Eye (tissue), 1 donor: ENCODE measurements at places on chromosomes 4 and X.
A peak's percentile ranks its signal among the peaks of the same experiment; 100 is the strongest.

DNA sequence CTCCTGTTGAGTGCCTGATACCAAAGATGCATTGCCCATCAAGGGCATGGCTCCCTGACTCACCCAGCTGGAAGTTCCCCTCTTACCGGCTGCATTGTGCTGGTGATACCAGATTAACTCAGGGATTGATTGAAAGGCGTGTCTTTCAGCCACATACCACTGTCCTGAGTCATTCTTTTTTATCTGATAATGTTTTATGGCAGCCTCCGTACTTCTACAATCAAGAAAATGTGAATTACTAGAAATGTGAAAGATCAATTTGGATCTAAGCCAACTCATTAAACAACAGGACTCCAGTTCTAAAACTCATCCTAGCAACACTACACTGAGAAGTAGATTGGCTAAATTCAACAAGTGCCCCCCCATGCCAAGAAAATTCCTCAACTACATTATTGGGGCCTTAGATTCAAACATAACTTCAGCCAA lies 40.0 kb downstream of the TXK start:
- DNase-seq = no peak

DNA sequence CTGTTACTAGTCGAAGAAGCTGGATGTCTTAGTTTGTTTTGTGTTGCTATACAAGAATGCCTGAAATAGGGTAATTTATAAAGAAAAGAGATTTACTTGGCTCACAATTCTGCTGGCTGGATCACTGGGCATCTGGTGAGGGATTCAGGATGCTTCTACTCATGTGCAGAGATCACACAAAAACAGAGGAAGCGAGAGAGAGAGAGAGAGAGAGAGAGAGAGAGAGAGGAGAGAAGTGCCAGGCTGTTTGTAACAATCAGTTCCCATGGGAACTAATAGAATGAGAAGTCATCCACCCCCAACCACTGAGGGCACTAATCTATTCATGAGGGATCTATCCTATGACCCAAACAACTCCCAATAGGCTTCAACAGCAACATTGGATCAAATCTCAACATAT lies 66.2 kb upstream of the FAM9A start:
- no peak for DNase-seq

DNA sequence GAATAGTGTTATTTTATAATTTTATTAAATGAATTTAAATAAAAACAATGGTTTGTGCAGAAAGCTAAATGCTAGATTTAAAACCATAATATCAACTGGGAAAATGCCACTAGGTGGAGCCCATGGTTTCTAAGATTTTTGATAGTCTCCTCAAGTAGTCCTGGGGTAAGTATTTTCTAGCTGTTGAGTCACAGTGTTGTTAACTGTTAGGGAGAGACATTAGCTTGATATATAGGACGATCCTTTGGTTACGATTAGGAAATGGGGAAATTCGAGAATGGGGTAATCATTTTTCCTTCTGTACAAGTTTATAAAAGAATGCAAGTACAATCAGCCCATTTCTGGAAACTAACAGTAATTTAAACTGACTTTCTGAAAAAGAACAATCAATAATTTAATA lies 378.4 kb downstream of the ANKRD50 start:
- peak; percentile 86 for DNase-seq

DNA sequence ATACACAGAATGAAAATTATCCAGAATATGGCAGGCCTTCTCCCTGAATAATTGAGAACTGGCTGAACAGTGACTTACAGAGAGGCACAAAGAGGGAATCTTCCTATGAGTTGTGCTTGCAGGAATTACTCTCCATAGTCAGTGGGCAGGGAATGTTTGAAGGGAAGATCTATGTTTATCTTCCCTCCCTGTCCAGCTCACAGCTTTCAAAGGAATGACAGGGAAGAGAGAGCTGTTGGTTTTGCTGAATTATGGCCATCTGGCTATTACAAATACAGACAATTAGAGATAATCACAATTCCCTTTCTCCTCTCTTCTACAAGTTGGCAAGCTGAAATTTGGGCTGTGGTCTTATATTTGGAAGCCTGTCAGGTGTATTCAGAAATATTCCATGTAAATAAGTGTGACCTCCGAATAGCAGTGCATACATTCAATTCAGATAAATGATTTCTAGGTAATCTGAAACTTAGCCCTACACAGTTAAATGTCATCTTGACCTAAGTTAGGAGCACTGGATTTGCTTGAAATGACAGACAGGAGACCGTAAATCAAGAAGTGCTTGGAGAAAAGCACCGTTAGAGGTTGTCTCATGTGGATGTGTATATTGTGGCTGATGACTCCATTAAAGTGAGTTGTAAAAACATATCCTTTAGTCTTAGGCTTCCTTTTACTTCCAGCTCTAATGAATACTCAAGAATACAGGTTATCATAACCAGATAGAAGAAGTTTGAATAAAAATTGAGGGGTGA lies 136.8 kb downstream of the C4orf33 start:
- DNase-seq = no peak

- peak; percentile 58 for DNase-seq
Measured at GRCh38 chrX:10619425-10620046, 849 bp downstream of the MID1 start.

DNA sequence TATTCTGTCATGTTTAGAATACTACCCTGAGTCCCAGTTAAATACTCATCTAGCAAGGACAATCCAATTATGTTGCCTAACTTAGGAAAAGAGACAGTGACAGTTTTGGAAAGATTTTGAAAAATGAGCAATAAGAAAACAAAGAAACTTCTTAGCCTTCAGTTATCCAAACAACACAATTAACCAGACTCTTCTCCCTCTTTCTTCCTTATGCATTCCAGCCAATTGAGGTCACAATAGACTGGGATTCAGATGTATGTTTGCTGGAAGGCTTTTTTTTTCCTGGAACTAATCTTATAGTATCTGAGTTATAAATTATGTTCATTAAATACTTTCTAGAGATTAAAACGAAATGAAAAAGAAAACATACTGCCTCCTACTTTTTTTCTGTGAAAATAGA lies 109.6 kb downstream of the GUCY2F start:
- peak; percentile 3 for DNase-seq

DNA sequence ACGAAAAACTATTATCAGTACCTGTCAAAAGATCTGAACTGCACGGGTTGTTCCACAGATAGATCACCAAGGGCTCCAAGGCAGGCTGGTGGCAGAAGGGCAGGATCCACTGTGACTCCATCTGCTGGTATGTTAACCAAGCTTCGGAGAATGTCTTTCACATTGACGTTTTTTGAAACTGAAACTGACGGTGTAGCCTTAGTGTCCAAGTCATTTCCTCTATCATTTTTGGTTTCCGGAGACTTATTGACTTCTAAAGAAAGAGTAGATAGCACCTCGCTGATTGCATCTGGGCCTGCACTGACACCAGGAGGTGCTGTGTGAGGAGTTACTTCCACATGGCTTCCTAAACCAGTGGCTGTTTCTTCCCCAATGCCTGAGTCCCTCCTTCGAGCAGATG lies 186.9 kb downstream of the LRBA start:
- no peak for DNase-seq

DNA sequence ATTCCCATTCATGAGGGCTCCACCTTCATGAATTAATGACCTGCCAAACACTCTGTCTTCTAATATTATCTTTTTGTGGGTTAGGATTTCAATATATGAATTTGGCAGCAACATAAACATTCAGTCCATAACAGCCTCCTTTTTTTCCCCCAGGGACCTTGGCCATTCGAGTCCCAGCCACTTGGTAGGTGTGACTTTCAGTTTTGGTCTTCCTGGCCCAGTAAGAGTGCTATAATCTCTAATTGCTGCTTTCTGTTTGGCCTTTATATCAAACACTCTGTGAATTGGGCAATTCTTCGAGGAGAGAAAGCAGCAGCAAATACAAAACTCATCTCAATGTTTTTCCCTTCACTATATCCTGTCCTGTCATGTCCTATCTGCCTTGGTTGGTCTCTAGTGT lies 12.4 kb upstream of the RADX start:
- no peak for DNase-seq

GRCh38 chr4:60201052-60201673 lies 999.0 kb upstream of the ADGRL3 start:
- DNase-seq = peak; percentile 90

DNA sequence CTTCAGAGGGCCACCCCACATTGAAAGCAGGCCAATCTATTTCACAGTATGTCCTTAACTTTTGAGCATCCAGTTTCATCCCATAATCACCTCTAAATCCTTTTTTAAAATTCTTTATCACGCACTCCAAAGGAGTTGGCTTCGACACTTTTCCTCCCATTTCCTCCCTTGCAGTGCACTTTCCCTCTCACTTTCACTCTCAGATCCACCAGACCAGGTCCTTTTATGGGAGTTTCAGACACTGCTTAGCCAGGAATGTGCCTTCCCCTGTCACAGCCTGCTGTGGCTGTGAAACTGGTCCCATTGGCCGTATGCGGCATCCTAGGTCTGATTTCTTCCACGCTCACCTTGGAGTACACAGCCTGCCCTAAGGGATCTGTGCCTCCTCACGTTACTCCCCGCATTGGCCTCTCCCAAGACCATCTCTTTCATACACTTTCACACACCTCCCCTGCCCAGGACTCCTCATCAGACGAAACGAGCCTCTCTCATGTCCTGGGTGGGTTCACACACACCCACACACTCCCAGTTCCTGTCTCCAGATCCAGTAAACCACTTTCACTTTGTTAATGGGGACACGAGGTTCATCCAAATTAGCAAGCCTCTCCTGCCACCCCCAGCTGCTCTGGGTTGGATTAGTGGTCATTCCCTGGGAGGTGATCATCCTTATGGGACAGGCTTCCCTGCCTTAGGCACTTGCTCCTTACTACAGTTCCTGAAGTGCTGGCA lies 10.0 kb upstream of the RHOXF2B start:
- DNase-seq = no peak

DNA sequence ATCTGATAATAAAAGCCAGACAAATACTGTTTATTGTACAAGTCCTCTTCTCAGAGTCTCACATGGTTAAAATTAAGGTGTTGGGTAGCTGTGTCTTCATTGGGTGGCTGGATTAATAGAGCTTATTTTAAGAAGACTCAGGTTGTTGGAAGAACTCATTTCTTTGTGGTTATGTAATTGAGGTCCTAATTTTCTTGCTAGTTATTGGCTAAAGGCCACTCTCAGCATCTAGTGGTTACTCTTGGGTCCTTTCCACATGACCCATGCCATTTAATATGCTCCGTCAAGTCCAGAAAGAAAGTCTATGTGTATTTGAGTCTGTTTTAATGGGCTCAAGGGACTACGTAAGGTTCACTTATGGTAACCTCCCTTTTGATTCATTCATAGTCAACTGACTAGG lies 1668.6 kb upstream of the AGA start:
- no peak for DNase-seq

DNA sequence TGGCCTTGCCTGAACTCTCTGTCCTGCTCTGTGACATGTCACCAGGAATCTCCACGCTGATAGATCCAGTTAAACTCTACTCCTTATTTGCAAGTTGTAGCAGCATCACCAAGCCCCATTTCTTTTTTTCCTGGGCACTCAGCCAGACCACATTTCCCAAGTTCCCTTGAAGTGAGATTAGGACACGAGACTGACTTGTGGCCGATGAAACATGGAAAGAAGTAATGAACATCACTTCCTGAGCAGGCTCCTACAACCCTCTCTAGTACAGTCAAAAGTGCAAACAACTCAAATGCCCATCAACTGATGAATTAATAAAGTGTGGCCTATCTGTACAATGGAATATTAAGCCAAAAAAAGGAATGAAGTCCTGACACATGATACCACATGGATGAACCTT lies 74.6 kb downstream of the MAP3K15 start:
- no peak for DNase-seq

DNA sequence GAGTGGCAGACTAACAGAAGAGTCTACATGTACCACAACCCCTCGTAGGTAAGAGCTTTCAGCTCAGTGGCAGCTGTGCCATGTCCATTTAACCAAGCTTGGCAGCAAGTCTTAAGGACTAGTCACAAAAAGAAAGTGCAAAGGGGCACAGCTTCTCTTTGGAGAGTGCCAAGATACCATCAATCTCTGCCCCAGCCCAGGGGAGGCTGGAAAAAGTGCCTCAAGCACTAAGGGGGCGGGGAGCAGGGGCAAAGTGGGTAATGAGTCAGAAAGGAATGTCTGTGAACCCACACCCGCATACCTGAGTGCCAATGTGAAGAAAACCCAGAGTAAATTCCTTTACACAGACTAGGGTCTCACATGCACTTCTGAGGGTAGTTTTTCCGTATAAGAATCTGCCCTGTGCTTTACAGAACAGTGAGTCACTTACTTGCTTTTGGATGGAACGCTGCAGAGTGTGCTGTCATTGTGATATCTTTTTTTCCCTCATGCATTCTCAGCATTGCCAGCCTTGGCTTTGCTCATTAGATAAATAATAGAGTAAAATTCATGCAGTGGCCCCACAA lies 219.8 kb downstream of the ZNF674 start:
- DNase-seq = no peak

DNA sequence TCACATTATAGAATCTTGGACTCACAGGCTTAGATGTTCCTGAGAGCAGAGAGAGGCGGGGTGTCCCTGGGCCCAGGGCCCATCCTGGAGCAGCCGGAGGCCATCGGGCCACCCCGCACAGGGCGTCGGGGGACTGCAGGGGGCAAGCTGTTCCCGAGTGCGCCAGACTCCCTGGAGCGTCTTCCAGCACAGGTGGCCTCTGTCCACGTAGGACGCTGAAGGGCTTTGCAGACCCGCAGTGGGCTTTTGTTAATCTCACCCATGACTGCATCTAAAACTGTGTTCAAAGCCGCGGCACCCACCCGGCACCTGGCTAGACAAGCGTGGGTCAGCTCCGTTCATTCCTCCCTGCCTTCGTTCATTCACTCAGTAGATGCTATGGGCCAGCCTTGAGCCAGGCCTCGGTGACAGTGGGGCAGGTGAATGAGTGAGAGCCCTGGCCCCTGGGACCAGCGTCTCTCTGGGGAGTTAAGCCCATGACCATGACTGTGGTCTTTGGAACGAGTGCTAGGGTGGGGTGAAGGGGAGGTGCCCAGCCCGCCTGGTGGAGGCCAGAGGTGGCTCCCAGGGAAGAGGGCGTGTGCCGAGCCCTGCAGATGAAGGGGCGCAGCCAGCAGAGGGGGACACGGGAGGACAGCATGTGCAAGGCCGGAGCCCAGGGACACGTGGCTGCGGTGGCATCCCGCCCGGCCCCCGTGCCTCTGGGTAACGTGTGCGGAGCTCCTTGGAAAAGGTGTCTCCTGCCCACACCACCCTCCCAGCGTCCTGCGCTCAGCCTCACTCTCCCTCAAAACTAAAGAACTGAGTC lies 98.3 kb downstream of the HMX1 start:
- DNase-seq = no peak

DNA sequence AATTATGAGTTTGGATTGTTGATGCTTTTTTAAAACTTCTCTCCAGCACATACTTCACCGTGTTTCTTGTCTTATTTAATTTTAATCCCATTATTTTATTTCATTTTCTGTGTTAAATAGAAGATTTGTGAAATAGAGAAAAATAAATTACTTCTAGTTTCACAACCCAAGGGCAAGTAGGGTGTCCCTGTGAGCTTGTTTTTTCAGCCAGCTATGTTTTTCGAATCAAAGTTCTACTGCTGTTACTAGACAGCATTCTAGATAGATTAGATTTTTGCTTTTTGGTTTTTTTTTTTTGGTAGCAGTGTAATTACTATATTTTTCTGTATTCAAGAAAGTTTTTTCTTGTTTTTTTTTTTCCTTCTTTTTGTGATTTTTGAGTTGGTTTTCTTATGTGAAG lies 59.9 kb downstream of the RBPJ start:
- DNase-seq = no peak
